ENCODE measurements at places on chromosomes 16 and 17.

DNA sequence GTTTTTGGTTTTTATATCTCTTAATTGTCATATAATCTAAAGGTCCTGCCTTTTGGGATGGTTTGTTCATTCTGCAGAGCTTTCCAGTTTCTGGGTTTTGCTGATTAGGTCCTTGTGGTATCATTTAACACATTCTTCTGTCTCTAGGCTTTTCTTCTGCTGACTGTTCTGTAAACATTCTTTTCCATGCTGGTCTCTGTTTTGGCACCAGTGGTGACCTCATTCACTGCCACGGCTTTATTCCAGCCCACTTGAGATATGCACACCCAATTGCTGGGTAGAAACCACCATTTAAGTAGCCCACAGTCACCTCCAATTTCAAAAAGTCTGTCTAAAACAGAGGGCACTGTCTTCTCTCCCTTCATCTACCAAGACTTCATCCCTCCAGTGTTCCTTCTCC lies 31.1 kb upstream of the COX10 start:
- no peak for DNase-seq

DNA sequence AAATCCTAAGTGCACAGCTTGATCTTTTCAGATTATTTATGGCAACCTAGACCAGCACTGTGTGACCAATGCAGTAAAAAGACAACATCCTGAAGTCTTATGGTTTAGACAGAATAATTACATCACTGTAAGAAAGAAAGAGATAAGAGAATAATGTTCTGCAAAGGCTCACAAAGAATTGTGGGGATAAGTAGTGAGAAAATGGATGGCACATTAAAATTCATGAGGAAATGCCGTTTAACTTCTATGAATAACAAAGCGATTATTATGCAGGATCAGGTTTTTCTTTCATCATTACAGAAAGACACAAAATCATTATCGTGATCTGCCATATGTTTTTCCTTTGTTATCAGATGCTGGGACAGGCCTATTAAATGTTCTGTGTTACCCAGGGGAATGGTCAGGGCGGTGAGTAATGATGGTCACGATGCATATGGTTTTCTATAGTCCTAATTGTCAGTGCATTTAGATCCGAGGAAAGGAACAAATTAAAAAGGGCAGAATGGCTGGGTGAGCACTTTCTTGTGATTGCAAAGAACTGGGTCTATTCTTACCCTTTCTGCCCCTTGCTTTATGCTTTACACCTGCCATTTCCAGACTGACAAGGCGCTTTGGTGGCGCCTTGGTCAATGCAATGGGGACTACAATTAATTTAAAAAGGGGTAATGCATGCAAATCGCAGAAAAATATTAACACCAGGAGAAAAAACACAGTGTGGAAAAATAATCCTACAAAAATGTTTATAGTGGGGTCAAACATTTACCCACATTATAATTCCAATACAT lies 18.1 kb upstream of the DHX40 start:
- no peak for DNase-seq

DNA sequence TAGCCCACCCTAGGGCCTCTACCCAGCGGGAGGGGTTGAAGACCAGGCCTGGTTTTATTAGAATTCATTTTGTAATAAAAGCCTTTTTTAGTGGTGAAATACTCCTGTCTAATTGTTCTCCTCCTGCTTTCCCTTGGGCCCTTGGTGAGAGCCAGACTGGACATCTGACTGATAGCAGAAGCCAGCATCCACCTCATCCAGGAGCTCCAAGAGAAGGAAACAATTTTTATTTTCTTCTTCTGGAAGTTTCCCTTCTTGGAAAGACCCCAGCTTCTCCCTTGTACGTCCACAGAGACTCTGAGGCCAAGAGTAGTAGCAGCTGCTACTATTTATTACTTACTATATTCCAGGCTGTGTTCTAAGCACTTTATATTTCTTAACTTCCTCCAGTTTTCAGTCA lies 4.0 kb upstream of the PHKG2 start:
- DNase-seq: no peak

DNA sequence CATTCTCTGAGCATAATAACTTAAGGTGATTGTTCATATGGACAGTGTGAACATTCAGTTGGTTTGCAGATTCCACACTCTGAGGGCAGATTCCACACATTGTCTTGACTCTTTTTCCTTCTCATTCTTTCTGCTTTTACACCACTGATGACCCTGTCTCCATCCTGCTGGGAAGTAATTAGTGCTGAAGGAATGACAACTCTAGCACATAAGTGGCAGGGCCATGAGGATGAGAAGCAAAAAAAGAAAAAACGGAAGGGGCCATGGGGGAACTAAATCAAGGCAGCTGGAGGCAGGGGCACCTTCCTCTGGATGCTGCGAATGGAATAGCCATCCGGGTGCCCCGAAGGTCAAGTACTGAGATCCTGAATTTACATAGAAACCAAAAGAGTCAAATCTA lies 944.0 kb downstream of the KCNJ2 start:
- no peak for DNase-seq

GRCh38 chr17:74604761-74605160 lies 12.7 kb upstream of the CD300LD start:
- no peak for DNase-seq

GRCh38 chr16:5776876-5777275 lies 679.3 kb upstream of the EEF2KMT start:
- DNase-seq: no peak

DNA sequence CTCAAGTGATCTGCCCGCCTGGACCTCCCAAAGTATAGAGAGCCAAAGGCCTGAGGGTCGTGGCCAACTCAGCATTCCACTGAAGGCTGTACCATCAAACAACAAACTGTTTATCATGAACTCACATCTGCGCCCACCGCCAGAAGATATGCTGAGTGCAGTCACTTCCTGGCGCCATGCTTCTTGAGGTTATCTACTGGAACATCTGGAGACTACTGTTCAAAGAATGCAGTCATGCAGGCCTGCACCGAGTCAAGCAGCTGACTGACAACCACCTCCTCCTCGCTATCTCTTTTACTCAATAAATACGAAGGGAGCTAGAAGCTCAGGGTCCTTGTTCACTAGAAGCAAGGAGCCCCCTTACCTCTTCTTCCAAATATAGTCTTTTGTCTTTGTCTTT lies 473.9 kb upstream of the EEF2KMT start:
- DNase-seq: no peak

Data from activated CD8-positive, alpha-beta memory T cell treated with anti-CD3 and anti-CD28 coated beads for 4 hours (primary cell).